Activated CD8-positive, alpha-beta memory T cell treated with anti-CD3 and anti-CD28 coated beads for 48 hours (primary cell): ENCODE measurements at places on chromosomes 5 and 9.

DNA sequence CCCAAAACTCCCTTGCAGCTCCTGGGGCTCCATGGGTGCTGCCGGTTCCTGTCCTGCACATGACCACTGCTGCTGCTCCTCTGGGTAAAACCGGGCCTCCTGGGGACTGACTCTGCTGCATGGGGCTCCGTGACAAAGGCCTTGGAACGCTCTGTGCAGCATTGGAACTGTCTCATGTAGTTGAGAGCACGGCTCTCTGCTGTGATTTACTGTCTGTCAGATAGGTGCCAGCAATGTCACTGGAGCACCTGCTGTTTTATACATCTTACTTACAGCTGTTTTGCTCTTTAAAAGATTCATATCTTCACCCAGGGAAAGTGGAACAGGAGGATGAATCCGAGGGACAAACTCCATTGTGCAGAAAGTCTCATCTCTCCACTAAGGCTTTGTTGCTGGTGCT is 138.1 kb downstream of the YIPF5 start:
- DNase-seq = no peak

DNA sequence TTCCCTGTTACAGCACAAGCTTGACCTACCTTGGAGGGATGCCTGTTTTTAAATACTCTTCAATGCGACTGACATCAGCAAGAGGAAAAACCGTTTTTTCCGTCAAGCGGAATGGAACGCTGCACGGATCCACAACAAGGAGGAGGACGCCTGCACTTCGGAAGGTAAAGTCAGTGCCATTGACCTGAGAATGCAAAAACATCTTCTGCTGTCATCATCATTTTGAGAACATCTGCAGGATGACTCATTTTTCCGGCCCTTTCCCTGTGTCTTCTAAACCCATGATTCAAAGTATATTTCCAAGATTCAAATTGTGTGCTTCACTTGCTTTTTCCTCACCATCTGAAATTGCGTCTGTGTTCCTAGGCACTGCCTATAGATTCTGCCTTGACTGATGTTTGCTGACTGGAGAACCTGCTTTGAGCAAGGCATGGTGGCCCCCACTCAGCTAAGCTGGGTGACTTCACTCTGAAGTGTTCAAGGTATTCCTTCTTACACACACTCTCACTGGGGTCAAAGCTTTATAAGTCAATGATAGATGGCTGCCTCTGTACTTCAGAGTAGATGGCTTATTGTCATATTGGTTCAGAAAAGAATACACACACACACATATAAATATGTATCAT is 78.1 kb downstream of the CEMIP2 start:
- no peak for DNase-seq

GRCh38 chr9:70881333-70881732 is 240.1 kb downstream of the TRPM3 start:
- DNase-seq = no peak

DNA sequence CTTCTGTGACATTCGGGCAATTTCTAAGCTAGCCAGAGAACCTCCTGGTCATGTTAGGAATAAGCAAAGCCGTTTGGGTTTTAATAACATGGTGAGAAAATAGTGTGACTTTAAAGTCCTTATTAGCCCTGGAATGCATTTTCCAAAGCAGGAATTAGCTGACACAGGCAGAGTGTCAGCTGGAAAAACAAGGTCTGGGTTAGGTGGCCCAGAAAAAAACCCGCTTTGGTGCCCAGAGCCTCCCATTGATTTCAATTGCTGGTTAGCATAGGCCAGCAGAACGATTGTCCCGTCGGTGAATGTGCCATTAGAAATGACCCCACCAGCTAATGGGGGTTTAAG is 62.1 kb upstream of the CPEB4 start:
- no peak for DNase-seq

DNA sequence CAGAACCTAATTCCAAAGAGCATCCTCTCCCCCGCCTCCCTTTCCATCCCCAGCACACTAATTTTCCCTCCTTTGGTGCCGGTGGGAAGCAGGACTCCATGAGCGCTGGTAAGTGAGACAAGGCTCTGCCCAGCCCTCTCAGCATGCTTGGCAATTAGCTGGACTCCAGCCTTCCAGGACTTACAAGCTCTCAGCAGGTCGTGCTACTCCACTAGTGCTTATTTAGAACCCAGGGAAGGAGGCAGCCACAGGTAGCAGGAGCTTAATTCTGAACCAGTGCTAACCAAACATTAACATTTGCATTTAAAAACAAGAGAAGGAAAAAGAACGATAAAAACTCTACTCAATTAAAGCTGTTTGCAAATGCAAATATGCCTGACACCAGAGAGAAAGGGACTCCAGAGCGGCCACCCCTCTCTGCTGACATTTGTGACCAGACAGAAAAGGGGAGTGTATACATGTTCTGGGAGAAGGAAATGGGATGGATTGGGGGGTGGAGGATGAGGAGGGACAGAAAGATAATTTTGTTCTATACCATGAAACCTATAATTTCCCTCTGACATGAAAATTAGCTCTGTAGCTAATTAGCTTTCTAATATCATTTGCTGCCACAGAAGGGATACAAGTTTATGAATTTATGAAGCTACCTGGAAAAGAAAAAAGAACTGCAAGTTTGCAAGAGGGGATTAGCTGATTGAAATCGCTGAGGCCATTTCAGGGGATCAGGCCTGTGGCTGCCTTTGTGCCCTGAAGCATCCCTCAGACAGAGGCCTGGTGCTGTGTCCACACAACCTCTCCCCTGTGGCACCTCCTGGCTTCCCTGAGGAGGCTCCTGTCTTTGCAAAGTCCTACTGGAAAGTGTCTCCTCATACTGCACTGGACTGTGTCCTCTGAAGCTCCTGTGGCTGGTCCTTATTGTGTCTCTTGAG is 266.3 kb downstream of the SEC61B start:
- DNase-seq = no peak

GRCh38 chr9:1231998-1232919 is 182.1 kb downstream of the DMRT2 start:
- no peak for DNase-seq

DNA sequence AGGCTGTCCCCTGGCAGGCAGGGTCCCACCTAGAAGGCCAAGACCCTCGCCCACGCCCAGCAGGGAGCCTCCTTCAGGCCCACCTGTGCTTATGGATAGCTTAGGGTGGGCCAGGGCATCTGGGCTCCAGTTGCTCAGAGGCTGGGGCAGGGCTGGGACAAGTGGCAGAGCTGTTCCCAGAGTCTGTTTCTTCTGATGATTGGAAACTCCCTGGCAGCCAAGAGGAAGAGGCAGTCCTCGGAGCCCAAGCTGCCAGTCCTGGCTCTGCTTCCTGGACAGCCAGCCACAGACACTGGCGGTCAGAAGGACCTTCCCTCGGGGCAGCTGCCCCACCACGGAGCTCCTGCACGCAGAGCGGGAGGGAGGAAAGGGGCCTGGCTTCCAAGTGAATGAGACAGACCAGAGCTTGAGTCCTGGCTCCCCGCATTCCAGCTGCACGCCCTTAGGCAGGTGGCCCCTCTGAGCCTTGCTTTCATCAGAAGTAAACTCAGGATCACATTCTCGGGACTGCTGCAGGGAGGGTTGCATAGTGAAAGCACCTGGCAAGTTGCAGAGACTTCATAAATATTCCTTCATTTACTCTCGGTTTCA is 37.9 kb upstream of the GABRP start:
- no peak for DNase-seq

DNA sequence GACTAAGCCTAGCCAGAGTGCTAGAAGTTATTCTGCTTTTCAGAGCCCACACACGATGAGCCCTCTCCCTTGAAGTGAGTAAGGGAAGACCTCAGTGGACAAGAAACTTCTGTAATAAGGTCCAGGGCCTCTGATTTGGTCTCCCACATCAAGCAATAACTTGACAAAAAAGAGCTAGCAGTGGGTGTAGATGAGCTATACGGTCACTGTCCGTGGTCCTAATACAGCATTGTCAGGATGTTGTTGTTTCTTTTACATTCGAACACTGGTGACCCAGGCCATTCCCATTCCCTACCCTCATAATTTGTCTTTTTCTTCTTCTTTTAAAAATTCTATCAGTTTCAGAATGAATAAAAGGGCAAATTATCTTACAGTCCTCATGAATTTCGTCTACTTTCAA is 5.2 kb downstream of the PCSK1 start:
- DNase-seq = no peak

DNA sequence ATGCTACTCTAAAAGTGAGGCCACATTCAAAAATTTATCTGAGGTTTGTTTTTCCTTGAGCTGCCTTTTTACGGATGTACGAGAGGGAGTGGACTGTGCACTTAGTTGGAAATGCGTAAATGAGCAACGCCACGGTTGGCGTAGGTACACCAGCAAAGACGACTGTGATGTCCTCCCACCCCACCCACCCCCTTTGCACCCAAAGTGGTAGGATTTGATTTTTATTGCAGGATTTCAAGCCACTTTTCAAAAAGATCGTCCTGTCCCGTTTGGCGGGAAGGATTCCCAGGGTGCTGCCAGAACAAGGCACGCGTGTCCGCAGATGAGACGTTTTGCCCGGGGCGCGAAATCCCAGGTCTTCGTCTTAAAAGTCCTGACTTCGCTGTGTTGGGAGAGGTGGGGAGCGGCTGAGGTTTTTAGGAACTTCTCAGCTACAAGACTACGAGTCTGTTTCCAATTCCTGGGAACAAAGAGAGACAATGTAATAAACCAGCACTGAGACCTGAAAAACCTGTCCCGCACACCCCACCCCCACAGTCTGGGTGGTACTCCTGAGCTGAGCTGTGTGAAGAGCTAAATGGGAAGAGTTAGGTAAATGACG is 1.0 kb upstream of the TLE1 start:
- no peak for DNase-seq

- DNase-seq = no peak
Measured at GRCh38 chr5:110865400-110866094, 126.7 kb downstream of the SLC25A46 start.

DNA sequence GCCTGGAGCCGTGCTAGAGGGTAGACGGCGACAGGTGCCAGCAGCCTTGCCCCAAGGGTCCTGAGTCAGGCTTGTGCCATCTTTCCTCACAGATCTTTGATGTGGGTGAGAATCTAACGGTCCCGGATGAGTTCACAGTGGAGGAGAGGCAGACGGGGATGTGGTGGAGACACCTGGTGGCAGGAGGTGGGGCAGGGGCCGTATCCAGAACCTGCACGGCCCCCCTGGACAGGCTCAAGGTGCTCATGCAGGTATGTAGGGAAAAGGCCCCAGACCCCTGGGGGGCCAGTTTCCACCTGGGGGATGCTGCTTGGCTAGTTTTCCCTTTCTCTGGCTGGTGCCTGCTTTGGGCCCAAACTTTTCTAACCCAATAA is 24.0 kb downstream of the PTGES2 start:
- DNase-seq = no peak

DNA sequence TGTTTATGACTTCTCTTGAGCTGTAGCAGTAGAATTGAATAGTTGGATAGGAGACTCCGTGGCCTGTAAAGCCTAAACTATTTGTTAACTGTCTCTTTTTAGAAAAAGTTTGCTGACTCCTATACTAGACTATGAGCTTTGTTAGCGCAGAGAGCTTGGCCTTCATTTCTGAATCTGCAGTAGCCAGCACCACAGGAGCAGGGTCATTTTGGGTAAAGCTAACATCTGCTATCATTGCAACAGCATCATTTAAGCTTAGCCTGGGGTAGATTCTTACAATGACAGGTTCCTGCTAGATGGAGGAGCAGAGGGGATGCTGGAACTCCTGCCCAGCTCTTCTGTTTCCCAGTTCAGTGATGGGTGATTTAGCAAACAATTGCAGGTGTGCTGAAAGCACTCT is 133.7 kb upstream of the ASTN2 start:
- DNase-seq = no peak

- DNase-seq = no peak
Measured at GRCh38 chr9:14006386-14007187, 307.4 kb downstream of the NFIB start.

DNA sequence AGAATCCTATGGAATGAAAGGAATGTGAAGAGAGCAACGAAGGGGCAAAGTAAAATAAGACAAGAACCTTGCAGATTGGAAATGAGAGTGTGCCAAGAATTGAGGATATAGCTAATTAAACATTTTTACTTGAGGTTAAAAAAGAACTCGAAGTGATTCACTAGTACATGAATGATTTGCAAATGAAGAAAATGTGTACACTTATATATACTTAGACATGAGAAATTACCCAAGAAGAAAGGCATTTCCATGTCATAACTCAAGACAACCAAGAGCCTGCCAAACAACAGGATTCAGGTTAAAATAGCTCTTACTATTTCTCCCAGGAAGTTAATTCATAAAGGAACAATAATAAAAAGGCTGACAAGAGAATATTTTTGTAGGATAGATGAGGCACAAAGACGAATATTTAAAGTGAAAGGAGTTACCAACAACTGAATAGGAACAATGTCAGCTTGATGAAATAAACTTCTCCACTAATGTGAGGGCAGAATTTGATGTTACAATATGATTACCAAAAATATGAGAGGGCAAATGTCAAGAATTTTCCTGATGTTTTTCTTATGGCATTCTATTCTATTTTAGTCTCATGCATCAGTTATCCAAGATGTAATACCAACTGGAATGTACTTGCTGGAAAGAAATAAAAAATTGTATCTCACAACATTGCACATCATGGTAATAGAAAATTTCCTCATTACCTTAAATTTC is 18.9 kb upstream of the NPR3 start:
- no peak for DNase-seq

- DNase-seq = no peak
Measured at GRCh38 chr9:113293285-113293878, 9.8 kb downstream of the RNF183 start.

GRCh38 chr5:6607559-6607936 is 25.3 kb downstream of the NSUN2 start:
- no peak for DNase-seq

- no peak for DNase-seq
Measured at GRCh38 chr5:37121465-37121864, 127.7 kb downstream of the CPLANE1 start.

DNA sequence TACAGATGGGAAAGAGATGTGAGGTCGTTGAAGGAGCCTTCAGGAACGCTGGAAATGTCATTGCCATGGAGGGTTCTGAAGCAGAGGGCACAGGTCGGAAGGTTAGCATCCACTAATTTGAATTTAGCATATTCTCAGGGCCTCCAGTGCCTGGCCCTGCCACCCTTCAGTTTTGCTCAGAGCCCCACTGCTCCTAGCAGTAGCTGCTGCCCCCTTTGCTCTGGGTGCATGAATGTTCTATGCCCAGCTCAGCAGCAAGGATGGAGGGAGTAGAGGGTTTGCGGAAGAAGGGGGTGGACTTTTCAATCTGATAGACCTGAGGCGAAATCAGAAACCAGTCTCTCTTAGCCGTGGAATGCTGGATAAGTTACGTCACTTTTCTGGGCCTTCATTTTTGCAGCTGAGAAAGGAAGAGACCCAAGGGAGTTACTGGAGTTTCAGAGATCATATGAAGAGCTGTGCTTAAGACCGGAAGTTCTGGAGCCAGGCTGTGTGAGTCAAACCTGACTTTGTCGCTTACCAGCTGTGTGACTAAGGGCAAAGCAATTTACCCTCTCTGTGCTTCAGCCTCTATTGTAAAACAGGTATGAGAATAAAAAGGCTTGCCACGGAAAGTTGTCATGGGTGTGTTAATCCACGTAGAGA is 133.2 kb upstream of the PANK3 start:
- DNase-seq = no peak

GRCh38 chr5:68739752-68740151 is 354.1 kb upstream of the SLC30A5 start:
- no peak for DNase-seq
